Stimulated activated CD4-positive, alpha-beta T cell treated with anti-CD3 and anti-CD28 coated beads, Interleukin-1b, Interleukin-23, amount 100 ng/mL, for 1 hour (primary cell): ENCODE measurements at places on chromosomes 1 and 21.

- no peak for DNase-seq
Measured at GRCh38 chr1:26996024-26996423, 2.5 kb downstream of the TRNP1 start.

DNA sequence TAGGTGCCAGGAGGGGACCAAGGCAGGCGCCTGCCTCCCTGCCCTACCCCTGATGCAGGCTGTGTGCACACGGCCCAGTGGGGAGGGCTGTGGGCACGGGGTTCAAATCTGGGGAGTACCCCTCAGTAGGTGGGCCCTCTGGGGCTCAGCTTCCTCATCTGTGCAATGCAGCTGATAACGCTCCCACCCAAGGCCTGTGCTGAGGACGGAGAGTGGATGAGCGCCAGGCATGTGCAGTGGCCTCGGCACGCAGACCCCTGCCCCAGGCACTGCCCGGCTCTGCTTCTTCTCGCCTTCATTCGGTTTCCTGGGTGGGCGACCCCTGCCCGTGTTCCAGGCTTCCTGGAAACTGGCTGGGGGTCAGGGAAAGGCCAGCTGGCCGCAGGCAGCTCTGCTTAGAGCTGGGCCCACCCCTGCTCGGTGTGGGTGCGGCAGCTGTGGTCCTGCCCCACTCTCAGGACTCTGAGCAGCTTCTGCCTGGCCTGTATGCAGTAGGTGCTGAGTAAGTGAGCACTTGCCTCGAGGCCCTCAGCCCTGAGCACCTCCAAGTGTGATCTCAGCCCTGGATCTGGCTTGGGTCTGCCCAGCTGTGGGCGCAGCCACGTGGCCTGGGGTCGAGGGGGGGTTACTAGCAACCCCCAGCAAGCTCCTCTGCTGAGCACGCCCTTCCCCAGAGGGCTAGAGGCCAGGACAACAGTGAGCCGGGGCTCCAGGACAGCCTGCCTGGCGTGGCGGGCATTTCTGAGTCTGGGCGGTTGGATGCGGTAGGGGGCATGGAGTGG is 11.9 kb upstream of the TNFRSF14 start:
- no peak for DNase-seq

- DNase-seq: no peak
Measured at GRCh38 chr1:63713627-63714481, 60.0 kb upstream of the ROR1 start.

GRCh38 chr1:174964261-174964971 is 35.3 kb upstream of the CACYBP start:
- DNase-seq: no peak

DNA sequence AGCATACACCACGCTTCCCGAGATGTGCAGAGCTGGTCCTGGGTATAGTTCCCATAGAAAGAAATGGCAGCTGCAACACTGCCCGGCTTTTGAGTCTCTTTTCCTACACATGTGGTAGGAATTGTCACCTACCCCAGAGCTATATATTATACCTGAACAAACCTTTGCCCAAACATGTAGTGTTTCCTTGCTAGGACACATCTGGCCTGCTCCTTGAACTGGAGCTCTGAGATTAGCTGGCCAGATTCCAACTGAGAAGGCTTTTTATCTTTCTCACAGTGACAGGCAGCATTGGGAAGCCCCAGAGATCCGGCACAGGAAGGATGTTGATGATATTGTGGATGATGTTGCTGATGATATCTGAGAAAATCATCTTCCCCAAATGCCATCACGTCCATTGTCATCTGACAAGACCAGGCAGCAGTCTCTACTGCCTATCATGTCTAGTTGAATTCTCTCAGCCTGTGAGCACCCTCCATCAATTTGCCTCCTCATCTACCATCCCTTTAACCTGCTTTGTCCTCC is 115.0 kb upstream of the SMYD2 start:
- DNase-seq: no peak

GRCh38 chr21:45015469-45015860 is 58.9 kb upstream of the ADARB1 start:
- no peak for DNase-seq

DNA sequence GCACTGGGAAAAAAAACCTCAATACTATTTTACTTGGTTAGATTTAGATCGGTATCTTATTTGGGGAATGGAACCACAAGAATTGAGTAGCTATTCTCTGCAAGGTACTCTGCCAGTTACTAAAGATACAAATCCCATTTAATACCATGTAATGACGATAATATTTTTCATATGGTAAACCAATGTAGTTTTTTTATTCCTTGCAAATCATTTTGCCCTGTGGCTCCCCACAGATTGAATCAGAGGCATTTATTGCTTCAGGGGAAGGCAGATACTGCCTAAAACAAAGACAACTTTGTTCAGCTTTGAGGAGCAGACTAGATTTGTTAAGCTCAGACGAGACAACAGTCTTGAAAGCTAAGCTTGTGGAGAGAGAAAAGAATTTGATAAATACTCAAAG is 226.7 kb upstream of the RUNX1 start:
- no peak for DNase-seq

DNA sequence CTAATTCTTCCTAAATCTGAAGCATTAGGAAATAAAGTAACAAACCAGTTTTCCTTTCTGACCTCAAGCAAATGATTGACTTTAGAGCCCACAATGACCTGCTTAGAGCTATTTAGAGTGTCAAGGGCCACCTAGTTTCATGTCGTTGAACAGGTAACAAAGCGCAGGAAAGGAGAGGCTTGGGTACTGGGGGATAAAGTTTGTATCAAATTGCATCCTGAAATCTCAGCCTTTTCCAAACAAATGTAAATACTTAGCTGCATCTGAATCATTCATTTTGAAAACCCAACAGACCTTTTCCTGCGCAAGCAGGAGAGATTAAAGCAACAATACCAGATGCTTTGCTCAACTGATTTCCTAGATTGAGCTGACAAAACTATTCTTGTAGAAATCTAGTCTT is 121.2 kb downstream of the NRIP1 start:
- DNase-seq: no peak

DNA sequence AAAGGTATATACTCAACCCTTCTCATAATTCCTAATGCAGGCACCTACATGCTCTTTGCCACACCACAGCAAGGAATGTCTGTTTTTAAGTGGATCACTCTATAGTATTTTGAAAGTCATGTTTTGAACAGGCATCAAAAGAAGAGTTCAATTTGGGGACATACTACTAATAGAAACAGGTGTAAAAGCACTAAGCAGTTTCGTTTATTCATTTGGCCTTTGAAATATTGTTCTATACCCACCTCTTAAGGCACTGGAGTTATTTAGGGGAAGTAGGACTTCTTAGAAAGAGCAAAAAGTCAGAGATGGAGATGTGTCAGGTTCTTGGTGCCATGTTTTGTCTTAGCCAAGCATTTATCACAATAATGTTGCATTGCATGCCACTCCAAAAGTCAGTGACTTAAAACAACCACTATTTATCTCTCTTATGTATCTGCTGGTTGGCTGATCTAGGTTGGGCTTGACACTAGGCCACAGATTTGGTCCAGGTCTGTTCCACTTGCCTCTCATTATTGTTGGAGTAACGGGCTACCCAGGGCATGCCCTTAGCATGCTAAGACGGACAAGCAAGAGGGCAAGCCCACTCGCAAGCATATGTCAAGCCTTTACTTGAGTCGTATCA is 107.5 kb downstream of the RGL1 start:
- no peak for DNase-seq

GRCh38 chr1:170122366-170122765 is 23.4 kb upstream of the NTMT2 start:
- DNase-seq: no peak

- DNase-seq: no peak
Measured at GRCh38 chr1:38135625-38136414, 89.2 kb upstream of the POU3F1 start.

GRCh38 chr1:171455967-171456366 is 29.4 kb upstream of the PRRC2C start:
- no peak for DNase-seq

DNA sequence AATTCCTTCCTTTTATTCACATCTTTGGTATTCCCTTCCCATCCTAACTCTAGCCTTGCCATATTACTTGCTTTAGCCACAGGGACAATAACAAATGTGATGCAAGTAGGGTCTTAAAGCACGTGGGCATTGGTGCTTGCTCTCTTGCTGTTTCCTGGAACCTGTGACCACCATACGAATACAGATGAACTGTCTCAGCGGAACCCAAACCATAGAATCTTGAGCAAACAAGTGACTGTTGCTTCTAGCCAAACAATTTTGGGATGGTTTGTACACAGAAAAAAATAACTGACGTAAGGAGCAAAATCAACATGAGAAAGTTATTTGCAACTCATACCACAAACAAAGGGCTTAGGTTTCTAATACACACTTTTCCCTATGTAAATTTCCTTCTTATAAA is 15.2 kb upstream of the VTCN1 start:
- DNase-seq: no peak

DNA sequence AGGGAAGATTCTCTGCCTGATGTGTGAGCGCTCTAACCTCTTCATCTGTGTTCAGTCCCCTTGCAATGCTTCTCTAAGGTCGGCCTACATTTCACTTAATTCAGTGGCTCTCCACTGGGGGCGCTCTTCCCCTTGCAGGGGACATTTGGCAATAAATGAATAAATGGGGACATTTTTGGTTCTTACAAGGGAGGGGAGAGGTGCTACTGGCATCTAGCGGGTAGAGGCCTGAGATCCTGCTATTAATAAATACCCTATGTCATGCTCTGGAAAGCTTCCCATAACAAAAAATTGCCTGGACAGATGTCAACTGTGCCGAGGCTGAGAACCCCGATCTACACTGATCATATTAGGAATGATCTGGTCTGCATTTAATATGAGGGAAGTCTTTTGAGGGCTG is 25.9 kb upstream of the DNAJC11 start:
- DNase-seq: peak; percentile 37

DNA sequence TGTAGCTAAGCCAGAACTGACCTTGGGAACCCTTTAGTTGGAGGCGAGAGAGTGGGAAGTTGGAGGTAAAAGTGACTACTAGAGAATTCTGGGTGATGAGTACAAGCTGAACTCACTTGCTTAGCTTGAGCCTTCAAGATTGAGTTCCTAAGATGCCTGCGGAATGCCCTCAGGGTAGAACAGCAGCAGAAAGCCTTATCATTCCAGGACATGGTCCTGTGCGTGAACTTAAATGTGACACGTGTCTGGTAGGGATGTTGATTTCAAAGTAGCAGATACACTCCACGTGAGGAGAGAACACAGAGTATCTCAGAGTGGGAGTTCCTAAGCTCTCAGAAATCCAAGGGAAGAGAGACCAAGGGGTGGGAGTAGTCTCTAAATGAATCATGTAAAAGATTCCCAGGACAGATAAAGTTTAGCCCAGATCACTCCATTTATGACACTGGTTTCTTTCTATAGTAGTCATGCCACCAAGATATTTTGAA is 60.1 kb downstream of the KCNK1 start:
- DNase-seq: no peak

DNA sequence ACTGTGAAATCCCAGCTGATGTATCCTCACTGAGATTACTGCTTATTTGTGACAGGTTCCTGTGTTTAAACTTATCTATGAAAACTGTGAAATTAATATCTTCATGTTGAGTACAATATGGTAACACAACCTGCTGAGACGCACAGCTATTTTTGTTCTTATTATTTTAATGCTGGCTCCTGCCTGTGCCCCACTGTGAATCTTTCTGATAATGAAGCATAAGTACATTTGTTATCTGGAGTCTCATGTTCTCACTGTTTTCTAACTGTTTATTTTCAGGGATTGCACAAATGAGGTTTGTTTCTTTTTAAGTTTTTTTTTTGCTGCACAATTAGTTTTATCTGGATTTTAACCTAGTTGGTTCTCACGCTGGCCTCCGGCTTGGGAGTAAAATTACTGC is 39.9 kb upstream of the IFNAR2 start:
- DNase-seq: no peak

DNA sequence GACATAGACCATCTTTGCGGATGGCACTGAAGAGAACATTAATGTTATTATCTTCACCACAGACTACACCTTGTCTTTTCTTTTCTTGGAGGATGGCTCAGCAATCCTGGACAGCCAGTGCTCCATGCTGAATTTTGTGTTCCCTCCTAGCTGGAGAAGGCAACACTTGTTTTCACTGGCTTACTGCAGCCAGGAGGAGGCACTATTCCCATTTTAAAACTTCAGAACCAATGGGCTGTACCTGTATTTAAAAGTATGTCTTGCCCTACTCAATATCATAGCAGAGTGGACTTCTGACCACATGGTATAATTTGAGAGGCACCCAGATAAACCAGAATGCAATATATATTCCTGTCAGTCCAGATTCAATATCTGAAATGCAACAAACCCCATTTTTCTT is 53.3 kb upstream of the POGK start:
- no peak for DNase-seq

GRCh38 chr1:22710701-22711049 is at the start of gene EPHB2:
Gene EPHB2 (plus strand): TSS chr1:22710839. CDS start chr1:22710983, 144 bp downstream.
- DNase-seq: no peak

DNA sequence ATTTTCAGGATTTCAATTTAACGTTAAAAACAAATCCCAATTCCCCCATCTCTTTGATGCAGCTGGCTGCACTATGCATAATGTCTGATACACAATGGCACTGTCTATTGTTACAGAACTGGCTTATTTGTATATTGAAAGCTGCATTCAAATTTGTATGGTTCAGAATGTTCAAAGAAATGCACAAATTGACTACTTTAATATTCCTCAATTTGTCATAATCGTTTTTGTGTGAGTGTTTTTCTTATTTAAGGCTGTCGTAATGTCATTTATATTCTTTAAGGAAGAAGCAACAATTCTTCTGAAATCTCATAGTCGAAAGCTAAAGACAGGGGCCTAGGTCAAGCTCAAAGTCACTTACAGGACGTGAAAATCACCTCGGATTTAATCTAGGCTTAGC is 341.4 kb upstream of the ZRANB2 start:
- no peak for DNase-seq

DNA sequence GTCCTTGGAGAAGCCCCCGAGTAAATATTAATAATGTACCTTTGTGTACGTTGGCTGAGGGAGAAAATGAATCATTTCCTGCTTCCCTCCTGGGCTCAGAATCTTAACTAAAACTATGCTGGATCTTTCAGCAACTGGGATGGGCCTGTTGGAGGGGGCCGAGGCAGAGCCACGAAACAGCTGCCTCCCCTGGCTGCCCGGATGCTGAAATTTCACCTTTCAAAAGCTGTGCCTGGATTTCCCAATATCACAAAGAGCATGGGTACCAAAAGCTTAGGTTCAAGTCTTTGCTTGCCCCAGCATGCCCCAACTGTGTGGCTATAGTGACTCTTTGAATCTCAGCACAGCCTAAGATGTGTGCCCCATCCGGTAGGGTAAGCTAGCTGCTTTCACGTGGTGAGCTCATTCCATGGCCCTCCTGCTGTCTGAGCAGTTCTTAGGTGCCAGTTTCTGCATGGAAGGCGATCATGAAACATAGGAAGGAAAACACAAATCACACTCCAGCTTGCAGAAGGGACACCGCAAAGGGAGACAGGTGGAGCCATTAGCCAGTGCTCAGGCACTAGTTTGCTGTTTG is 473.5 kb downstream of the PTPRU start:
- no peak for DNase-seq

- no peak for DNase-seq
Measured at GRCh38 chr21:29321932-29322928, 23.5 kb downstream of the BACH1 start.
